ENCODE measurements at places on chromosomes 16 and 17. TPM values are rescaled to one million over a fixed set of nuclear protein-coding genes. Genes with fewer than 3 reads are reported as not detected.

DNA sequence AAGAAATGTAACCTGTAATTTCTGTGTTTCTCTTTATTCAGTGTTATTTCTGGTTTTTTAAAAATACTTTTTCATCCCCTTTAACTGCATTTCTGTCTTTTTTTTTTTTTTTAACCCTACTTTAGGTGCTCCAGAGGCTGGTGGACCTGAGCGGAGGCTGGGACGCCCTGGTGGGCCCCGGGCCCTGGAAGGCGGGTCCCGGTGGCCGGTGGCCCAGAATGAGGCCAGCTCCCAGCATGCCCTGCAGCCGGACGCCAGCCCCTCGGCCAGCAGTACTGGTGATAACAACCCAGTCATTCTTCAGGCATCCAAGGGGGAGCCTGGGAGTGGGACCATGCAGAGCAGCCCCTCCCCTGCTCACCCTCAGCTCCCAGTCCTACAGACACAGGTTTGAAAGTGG is 1.5 kb downstream of the SRCAP start:
- H3K36me3 ChIP-seq, result peaks cover 15% of the 10 kb centered on the region
- H3K4me3 ChIP-seq, result no peak overlapping the region
- no peak overlapping the region for H3K27ac ChIP-seq
- peaks cover 27% of the 10 kb centered on the region for H3K4me1 ChIP-seq
- no peak for DNase-seq

The GLP2R gene
- not detected for polyA plus RNA-seq

The ITPRIPL2 gene
- not detected for polyA plus RNA-seq

The MYH3 gene
- 1.8 TPM for polyA plus RNA-seq

- H3K4me1 ChIP-seq, result no peaks in the 10 kb centered on the region
- no peaks in the 10 kb centered on the region for H3K36me3 ChIP-seq
- no peaks in the 10 kb centered on the region for H3K27me3 ChIP-seq
- H3K4me3 ChIP-seq, result no peak overlapping the region
- DNase-seq, result no peak
- no peak overlapping the region for H3K27ac ChIP-seq
These were observed 103.3 kb downstream of the GNAO1 start for GRCh38 chr16:56294579-56294978.
